ENCODE measurements at places on chromosomes 6 and 20.

DNA sequence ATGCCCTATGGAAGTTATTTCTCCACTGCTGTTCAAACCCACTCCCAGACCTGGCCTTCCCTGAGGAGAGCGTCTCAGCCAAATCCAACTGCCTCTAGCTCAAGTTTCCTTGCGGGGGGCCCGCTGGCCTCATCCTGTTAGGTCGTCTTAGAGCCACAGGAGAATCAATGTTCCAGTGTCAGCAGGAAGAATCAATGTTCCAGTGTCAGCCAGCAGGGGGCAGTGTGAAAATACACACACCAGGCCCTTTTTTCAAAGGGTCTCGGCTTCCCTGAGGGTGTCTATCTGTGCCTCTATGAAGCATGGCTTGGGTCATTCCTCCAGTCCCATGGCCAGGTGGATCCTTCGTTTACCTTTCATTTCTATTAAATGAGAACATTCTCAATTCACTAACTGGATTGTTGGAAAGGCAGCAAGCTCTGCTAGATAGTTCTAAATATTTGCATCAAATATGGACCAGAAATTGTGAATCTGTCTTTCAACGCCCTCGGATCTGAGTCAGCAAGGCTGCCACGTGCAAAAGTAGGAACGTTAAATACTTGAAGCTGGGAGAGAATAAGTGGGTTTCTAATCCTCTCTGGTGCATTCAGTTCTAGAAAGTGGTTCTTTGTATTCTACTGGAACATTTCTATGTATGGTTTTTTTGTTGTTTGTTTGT, 19.2 kb downstream of the PRND start:
- DNase-seq, result peak; percentile 46

- DNase-seq, result no peak
Observed at GRCh38 chr6:110486756-110487155, 10.3 kb upstream of the SLC22A16 start.

DNA sequence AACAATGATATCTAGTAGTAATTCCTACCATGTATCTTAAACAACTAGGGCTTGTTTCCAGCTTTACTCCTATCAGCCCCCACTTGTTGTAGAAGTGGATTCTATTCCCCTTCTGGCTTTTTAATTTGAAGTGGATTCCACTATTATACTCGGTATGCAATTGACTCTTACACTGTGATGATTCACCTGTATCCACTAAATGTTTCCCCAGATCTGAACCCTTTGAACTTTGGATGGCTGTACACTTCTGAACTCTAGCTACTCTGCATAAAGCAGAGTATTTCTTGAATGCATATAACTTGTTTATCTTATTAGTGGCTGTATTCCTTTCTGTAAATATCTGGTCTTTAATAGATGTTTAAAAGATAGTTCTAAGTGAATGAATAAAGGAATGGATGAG, 538.4 kb upstream of the NRSN1 start:
- DNase-seq, result no peak

GRCh38 chr20:36754656-36755222, 8.8 kb upstream of the NDRG3 start:
- peak; percentile 80 for DNase-seq

GRCh38 chr6:24968783-24969182, 33.0 kb upstream of the RIPOR2 start:
- DNase-seq, result no peak

DNA sequence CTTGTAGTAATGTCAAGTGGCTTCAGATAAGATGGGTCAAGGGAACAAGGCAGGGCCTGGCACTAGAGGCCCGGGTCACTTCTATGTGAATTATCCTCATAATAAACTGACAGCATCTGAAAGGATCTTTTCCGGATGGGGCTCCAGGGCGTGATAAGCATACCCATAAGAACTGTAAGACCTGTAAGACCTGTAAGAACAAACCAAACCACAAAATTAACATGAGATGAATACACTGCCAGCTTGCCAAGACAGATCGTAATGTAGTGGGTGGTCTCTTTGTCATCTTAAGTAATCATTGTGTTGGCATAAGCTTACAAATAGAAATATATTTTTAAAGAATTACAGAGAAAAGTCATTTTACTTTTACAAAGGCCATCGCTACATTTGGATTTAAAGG, 334.9 kb downstream of the RFPL4B start:
- no peak for DNase-seq

GRCh38 chr20:25668446-25668845, 28.2 kb downstream of the ZNF337 start:
- no peak for DNase-seq

DNA sequence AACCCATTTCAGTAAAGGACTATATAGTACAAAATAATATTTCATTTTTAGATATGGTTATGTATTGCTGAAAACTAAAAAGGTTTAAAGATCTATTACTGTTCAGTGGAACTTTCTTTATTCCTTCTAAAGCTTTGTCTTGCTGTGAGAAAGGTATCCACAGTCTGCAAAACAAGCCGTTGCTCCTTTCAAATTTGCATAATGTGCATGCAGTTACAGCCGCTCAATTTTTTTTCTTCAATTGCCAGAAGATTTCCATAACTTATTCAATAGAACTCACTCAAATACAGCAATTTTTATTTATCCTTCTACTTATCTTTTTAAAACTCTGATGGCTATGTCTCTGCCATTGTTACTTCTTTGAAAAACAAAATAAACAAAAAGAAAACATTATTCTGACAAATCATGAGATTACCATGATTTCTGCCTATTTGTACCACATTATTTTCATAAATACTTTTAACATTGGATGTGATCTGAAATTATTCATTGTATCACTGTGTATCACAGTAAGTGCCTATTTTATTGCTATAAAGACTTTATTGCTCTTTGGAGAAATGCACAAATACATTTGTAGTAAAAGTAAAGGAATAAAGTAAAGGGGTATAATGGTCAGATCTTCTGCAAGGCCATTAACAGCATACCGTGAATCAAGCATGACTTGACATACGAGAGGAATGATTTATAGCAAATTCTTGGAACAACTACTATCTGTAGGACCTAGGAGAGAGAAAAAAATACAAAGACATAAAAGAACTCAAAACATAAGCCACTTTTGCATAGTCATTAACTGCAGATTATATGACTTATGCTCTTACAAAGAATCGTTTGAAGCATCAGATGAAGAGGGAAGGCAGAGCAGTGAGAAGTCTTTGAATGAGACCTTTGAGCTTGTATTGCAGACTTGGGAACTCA, 29.6 kb upstream of the HBS1L start:
- DNase-seq, result no peak

- no peak for DNase-seq
Observed at GRCh38 chr6:159686703-159687102, 6.3 kb downstream of the SOD2 start.

- DNase-seq, result no peak
Observed at GRCh38 chr20:9488063-9488462, 26.3 kb upstream of the LAMP5 start.

- no peak for DNase-seq
Observed at GRCh38 chr6:43465948-43466347, 10.6 kb upstream of the DLK2 start.

GRCh38 chr6:21323577-21323976, 270.0 kb upstream of the SOX4 start:
- DNase-seq, result no peak

- DNase-seq, result no peak
Observed at GRCh38 chr6:53751417-53751816, 43.4 kb upstream of the LRRC1 start.

DNA sequence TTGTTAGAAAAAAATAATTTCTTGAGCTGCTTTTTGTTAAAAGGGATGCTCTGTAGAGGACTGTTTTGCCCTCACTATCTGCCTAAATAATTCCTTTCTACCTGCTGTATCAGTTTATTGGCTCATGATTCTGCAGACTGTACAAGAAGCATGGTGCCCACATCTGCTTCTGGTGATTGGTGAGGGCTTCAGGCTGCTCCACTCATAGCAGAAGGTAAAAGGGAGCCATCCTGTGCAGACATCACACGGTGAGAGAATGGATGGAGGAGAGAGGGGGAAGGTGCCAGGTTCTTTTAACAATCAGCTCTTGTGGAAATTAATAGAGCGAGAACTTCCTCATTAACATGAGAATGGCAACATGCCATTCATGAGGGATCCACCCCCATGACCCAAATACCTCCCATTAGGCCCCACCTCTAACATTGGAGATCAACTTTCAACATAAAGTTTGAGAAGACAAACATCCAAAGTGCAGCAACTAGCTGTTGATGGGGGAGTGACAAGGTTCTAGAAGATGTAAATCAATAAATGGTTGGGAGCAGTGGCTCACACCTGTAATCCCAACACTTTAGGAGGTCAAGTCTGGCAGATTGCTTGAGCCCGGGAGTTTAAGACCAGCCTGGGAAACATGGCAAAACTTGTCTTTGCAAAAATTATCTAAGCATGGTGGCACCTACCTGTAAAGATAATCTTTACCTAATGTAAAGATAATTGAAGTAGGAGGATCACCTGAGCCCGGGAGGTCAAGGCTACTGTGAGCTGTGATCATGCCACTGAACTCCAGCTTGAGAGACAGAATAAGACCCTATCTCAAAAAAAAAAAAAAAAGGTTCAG, 15.7 kb upstream of the AHCY start:
- no peak for DNase-seq

- DNase-seq, result no peak
Observed at GRCh38 chr6:52612336-52613054, 35.6 kb upstream of the TRAM2 start.

DNA sequence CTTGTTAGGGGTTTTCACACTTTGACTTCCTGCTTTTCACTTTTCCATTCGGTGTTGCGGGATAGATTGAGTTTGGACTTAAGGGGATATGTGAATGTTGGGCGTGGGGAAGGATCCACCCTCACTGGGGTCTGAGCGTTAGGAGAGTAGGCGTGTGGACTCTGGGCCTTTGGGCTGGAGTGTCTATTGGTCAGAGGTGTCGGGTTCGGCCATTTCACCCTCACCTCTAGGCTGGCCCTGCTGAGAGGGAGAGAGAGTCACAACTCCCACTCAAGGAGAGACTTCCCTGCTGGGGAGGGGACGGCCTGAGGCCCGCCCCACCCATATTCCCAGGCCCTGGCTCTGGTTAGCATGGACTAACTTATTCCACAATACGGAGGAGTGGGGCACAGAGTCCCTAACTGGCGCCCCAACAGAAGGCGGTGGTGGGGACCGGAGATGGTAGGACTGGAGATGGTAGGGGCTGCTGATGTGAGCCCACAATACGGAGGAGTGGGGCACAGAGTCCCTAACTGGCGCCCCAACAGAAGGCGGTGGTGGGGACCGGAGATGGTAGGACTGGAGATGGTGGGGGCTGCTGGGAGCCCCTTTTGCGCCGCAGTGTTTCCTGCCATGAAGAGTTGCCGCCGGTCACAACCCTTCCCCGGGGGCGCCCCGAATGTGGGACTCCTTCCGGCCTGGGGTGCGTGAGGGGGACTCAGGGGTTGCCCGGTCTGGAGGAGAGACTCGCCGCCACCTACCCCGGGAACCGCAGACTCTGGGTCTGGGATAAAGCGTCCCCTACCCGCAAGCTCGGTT, 1.4 kb upstream of the PTPRA start:
- no peak for DNase-seq

- DNase-seq, result no peak
Observed at GRCh38 chr6:1689141-1689540, 79.4 kb downstream of the FOXC1 start.

DNA sequence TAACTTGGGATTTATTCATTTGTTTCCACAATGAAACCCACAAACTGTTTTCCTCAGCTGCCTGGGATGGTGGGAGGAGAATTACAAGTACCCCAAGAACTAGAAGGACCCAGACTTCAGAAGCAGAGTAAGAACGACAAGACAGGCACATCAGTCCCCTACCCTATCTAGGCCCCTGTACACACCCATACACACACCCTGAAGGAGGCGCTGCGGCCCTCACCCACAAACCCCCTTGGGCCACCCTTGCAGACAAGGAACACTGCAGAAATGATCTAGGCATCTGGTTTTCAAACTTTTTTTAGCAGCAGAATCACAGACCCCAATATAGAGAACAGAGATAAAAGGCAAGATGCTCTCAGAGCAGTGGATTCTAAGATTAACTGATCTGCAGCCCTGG, 55.0 kb downstream of the TRERF1 start:
- DNase-seq, result no peak

- peak; percentile 27 for DNase-seq
Observed at GRCh38 chr6:15754035-15754705, 91.3 kb upstream of the DTNBP1 start.

- DNase-seq, result peak; percentile 20
Observed at GRCh38 chr6:55886185-55886836, 10.9 kb upstream of the BMP5 start.
